ENCODE measurements at places on chromosomes 2 and 18. TPM values are rescaled to one million over a fixed set of nuclear protein-coding genes. Genes with fewer than 3 reads are reported as not detected.

DNA sequence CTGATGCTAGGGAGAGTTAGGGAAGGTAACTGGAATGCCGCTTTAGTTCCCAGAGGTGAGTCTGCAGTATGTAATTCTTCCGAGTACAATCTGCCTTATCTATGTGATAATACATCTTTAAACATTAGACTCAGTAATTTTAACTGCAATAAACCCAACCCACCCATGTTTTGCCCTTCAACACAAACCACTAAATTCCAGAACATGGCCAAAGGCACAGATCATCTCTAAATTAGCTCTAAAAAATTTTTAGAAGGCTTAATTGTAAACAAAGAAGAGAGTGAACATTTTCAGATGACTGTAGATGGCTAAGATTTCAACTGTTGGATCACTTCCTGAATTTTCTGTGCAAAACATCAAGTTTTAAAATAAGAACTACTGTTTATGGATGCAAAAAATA, 488.7 kb upstream of the ID2 start:
- H3K27ac ChIP-seq, result no peak overlapping the region
- no peaks in the 10 kb centered on the region for H3K36me3 ChIP-seq

DNA sequence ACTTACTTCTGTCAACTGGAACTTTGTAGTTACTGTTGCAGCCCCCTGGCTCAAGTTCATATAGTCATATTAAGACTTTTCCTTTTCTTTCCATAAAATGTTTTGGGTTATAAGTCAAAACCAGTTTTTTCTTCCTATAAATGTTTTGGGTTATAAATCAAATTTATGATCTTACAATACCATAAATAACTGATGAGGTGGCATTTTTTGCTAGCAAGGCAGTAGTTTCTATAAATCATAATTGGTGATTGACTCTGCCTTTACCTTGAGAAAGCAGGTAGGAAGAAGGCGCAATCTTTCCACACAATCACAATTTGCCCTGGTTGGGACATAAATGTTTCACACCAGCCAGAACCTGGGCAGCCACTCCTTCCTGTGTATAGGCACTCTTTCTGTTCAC, 5.1 kb upstream of the DYTN start:
- no peak for DNase-seq
- no peaks in the 10 kb centered on the region for H3K4me1 ChIP-seq
- no peaks in the 10 kb centered on the region for H3K27me3 ChIP-seq
- no peak overlapping the region for H3K4me3 ChIP-seq
- H3K36me3 ChIP-seq, result no peaks in the 10 kb centered on the region

DNA sequence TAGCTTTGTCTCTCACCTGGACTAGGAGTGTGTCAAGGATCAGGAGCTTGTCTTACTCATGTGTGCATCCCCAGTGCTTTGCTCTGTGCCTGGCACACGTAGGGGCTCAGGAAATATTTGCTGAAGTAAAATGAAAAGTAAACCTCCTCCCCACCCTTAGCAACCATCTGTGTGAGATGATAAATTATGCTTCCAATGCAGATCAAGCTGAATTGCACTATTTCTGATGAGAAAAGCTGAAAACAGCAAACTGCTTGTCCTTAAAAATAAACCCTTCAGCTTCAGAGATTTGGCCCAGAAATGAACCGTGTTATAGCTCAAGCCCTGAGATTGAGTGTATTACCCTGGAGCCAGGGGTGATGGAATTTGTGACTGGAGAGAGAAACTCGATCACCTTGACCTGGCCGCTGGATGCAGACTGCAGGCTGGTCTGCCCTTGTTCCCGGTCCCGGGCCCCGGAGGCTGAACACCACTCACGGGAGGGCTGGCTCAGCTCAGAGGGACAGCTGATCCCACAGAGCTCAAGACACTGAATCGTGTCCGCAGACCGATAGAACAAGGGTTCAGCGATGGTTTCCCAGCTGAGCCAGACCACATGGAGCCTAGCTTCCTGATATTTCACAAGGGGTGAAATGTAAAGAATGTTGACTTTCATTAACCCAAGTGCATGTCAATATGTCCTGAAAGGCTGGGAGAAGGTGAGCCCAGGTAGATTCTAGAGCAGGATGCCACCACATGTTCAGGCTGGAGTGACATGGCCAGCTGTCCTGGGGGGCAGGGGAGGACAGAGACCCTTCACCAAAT, 50.5 kb downstream of the DDX1 start:
- H3K27ac ChIP-seq, result peak overlapping the region; percentile 83
- DNase-seq, result peak; percentile 84
- no peak overlapping the region for H3K4me3 ChIP-seq
- no peaks in the 10 kb centered on the region for H3K36me3 ChIP-seq
- no peaks in the 10 kb centered on the region for H3K4me1 ChIP-seq

- H3K36me3 ChIP-seq, result no peaks in the 10 kb centered on the region
- no peaks in the 10 kb centered on the region for H3K27me3 ChIP-seq
- H3K27ac ChIP-seq, result peak overlapping the region; percentile 48
- peak; percentile 47 for DNase-seq
- no peak overlapping the region for H3K4me3 ChIP-seq
- peaks cover 14% of the 10 kb centered on the region for H3K4me1 ChIP-seq
Observed at GRCh38 chr2:85504778-85505261, 34.1 kb upstream of the MAT2A start.

- H3K27ac ChIP-seq, result no peak overlapping the region
- H3K27me3 ChIP-seq, result no peaks in the 10 kb centered on the region
- no peaks in the 10 kb centered on the region for H3K36me3 ChIP-seq
- no peak for DNase-seq
Observed at GRCh38 chr2:4866198-4866597, 826.0 kb upstream of the SOX11 start.

SIGLEC15 gene
- total RNA-seq, result 1.2 TPM
